ENCODE measurements at places on chromosomes 5 and 9.

DNA sequence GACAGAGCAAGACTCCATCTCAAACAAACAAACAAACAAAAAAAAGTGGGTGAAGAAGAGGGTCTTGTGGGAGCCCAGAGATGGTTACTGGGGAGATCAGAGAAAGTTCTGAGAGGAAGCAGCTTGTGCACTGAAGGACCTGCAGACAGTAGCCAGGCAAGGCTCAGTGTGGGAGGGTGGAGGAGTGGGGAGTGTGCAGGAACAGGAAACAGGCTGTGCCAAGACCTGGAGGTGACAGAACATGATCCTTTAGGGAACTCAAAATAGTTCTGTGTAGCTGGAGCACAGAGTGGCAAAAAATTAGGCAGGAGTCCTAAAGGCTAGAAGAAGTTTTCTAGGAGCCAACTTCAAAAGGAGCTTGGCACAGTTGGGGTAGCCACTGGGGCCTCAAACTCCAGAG lies 19.2 kb upstream of the NANS start:
- DNase-seq = no peak

- DNase-seq = no peak
Observed at GRCh38 chr5:66742083-66742895, 146.1 kb downstream of the MAST4 start.

GRCh38 chr5:80064124-80064523 lies 29.0 kb downstream of the THBS4 start:
- DNase-seq = no peak

DNA sequence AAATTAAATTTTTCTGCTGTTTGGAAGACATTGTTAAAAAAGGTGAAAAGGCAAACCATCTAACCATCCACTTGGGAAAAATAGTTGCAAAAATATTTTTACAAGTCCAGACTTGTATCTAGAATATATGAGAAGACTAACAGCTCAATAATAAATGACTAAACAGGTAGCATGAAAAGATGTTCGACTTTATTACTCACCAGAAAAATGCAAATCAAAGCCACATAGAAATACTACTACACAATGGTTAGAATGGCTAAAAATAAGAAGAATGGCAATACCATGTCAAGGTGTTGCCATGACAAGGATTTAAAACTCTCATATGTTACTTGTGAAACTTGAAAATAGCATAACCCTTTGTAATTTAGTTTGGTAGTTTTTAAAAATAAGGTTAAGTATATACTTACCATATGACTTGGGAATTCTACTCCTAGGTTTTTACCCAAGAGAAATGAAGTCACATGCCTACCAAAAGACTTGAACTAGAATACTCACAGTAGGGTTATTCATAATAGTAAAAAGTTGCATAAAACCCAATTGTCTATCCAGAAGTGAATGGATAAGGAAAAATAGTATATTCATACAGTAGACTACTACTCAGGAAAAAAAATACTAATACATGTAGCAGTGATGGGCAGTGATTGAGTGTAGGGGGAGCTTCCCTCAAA lies 93.8 kb downstream of the VPS13A start:
- DNase-seq = no peak

GRCh38 chr5:15606197-15606596 lies 106.2 kb downstream of the FBXL7 start:
- DNase-seq = no peak
